ENCODE measurements at places on chromosomes 16 and 17.
A peak's percentile ranks its signal among the peaks of the same experiment; 100 is the strongest.

DNA sequence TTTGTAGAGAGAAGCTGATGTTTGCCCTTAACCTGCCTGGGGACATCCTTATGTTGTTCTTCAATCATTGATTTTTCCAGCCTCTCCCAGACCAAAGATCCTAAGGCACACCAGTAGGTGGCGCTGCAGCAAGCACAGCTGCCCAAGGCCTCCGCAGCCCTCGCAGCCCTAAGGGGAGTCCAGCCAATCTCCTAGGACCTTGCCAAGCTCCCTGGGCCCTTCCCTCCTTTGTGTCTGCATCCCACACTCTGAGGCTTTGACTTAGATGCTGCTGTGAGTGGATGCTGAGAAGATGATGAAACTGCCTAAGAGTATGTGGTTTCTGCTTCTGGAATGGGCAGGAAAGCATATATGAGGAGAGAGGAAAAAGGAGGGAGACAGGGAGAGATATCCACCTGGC, 47.1 kb downstream of the SPACA3 start:
- peak; percentile 33 for DNase-seq

DNA sequence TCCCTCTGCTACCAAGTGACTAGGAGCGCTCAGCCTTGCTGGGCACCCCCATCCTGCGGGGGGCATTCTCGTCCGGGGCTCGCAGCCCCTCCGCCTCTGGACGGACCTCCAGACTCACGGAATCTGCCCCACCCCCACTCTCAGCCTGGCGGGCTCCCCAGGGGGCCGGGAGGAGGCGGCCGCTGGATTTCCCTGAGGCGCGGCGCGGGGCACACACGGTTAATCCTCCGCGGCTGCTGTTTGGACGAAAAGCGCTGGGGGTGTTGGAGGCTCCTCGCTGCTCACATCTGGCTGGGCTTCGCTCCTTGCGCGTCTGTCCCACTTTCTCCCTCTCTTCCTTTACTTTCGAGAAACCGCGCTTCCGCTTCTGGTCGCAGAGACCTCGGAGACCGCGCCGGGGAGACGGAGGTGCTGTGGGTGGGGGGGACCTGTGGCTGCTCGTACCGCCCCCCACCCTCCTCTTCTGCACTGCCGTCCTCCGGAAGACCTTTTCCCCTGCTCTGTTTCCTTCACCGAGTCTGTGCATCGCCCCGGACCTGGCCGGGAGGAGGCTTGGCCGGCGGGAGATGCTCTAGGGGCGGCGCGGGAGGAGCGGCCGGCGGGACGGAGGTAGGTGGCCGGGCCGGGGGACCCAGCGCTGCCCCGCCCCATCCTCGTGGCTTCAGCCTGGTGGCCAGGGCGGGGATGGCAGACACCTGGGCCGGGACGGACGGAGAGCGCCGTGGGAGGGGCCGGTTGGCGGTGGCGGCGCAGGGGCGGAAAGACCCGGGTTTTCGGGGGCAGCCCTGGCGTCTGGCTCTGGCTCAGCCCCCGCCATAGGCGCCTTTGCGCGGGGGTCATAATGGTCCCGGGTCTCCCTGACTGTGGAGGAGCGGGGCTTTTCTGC, at the start of gene C1QTNF1:
TSS of gene C1QTNF1 (plus strand) at position 284 of the 886 bp plus-strand sequence. CDS start 19,800 bp downstream, outside the sequence.
- no peak for DNase-seq

DNA sequence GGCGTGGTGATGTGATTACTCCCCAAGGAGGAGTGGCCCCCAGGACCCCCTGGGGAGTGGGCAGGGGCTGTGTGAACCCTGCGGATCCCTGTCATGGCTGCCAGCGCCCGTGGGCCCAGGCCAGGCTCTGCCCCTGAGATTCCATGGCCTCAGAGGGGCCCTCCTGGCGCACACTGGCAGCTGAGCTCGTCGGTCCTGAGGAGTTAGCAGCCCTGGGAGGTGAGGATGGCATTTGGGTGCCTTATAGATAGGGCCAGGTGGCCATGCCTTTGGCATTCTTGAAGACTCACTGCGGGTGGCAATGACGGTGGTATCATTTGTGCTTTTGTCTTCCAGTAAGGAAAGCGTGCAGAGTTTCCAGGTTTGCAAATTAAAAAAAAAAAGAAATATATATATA, 146.8 kb upstream of the GSE1 start:
- no peak for DNase-seq

DNA sequence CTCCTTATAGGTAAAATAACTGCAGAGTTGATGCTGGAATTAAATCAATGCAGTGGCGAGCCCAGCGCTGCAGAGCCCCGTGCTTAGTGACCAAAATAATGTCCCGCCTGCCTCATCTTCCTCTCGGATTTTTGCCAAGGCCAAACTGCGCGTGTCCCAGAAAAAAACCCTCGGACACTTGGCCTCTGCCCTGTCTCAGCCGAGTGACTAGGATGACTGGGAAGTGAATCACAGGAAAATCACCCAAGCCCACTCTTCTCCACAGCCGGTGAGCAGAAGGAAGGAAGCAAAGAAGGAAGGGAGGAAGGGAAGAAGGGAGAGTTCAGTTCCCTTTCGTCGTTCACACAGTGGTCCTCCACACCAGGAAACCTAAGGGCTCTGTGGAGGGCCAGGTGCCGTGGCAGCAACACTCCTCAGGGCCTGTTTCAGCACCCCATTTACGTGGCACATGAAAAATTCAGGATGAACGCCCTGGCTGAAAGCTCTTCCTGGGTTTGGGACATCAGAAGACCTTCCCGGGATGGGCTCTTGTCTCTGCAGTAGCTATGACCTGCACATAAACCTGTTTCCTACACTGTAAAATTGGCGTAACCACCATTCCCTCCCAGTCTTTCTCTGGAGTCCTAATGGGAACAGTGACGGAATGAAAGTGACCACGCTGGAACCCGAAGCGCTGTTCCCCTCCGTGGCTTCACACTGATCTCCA, 25.4 kb upstream of the HOXB13 start:
- DNase-seq, result no peak

GRCh38 chr17:382644-383533, 30.3 kb upstream of the RPH3AL start:
- peak; percentile 64 for DNase-seq

GRCh38 chr17:7340179-7340578, 3.9 kb downstream of the ACAP1 start:
- no peak for DNase-seq

GRCh38 chr17:44906010-44906646, 6.9 kb upstream of the EFTUD2 start:
- DNase-seq, result no peak
